ENCODE measurements at places on chromosomes 11 and 22. TPM values are rescaled to one million over a fixed set of nuclear protein-coding genes. Genes with fewer than 3 reads are reported as not detected.

The ALDH3B1 gene
- not detected for total RNA-seq

The TREH gene
- total RNA-seq: not detected

The CADM1 gene
- total RNA-seq: 12.5 TPM

GRCh38 chr22:41819257-41819656 is 13.6 kb upstream of the SREBF2 start:
- no peak overlapping the region for H3K27ac ChIP-seq
- H3K4me3 ChIP-seq: no peak overlapping the region
- DNase-seq: no peak
- no peaks in the 10 kb centered on the region for H3K27me3 ChIP-seq

The PVALB gene
- 3.0 TPM for total RNA-seq

The DCHS1 gene
- total RNA-seq: 12.5 TPM

The MYRF gene
- total RNA-seq: 12.9 TPM

The DDTL gene
- total RNA-seq: not detected

DNA sequence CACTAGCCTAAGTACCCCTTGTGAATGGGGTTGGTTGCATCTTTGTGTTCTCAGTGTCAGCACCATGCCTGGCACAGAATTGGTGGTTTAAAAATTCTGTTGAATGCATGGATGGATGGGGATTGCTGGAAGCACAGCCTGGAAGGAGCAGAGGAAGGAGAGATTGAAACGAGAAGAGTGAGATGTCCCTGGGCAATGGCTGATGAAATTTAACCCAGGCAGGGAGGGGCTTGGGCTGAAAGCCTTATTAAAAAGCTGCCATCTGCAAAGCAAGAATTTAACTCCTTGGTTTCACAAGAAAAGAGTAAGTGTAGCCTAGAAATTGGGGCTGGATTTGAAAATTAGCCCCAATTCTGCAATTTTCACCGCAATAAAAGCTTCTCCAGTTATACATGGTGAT is 126.7 kb downstream of the TEAD1 start:
- peaks cover 9% of the 10 kb centered on the region for H3K36me3 ChIP-seq
- peaks cover 31% of the 10 kb centered on the region for H3K4me1 ChIP-seq
- H3K4me3 ChIP-seq: peak overlapping the region; percentile 30
- H3K27ac ChIP-seq: no peak overlapping the region

DNA sequence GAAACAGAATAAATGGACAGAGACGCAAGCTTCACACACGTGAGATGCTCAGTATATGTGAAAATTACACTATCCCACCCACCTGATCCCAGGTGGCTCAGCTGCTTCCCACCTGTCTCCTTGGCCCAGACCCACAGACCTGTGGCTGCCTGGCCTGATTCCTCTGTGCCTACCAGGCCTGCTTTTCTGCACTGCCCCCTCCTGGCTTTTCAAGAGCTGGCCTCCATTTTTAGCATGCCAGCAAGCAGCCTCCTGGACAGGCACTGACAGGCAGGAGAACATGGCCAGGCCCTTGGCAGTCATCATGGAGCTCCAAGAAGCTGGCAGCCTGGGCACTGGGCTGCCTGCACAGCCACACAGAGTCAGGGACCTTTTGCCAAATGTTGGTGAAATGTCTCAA is 79.5 kb upstream of the HMGXB4 start:
- H3K27me3 ChIP-seq: no peaks in the 10 kb centered on the region
- DNase-seq: peak; percentile 61
- H3K27ac ChIP-seq: no peak overlapping the region
- no peaks in the 10 kb centered on the region for H3K36me3 ChIP-seq
- no peaks in the 10 kb centered on the region for H3K4me1 ChIP-seq
